ENCODE measurements at places on chromosomes 2 and 18.

- DNase-seq, result no peak
Measured at GRCh38 chr2:127170452-127171197, 49.5 kb downstream of the CYP27C1 start.

DNA sequence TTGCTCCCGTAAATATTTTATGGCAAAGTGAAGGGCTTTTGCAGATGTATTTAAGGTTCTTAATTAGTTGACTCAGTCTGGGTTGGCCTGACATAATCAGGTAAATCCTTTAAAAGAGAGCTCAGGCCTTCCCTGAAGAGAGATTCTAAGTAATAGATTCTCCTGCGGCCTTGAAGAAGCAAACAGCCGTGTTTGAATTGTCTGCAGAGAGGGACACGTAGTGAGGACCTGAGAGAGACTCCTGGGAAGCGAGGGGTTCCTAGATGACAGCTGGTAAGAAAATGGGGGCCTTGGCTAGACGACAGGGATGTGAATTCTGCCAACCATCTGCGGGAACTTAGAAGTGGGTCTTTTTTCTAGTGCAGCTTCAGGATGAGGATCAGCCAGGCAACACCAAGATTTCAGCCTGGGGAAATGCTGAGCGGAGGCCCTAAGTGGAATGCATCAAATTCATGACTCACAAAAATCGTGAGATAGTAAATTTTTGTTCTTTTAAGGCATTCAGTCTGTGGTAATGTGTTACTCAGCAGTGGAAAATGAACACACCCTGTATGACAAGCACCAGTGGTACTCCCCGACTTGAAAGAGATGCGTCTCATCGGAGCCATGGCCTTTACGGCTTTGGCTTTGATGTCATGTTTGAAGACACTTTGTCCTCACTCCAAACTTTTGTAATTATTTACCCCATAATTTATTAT is 62.1 kb upstream of the SMIM21 start:
- DNase-seq, result no peak

GRCh38 chr18:58144671-58145285 is 100.8 kb downstream of the NEDD4L start:
- DNase-seq, result no peak

DNA sequence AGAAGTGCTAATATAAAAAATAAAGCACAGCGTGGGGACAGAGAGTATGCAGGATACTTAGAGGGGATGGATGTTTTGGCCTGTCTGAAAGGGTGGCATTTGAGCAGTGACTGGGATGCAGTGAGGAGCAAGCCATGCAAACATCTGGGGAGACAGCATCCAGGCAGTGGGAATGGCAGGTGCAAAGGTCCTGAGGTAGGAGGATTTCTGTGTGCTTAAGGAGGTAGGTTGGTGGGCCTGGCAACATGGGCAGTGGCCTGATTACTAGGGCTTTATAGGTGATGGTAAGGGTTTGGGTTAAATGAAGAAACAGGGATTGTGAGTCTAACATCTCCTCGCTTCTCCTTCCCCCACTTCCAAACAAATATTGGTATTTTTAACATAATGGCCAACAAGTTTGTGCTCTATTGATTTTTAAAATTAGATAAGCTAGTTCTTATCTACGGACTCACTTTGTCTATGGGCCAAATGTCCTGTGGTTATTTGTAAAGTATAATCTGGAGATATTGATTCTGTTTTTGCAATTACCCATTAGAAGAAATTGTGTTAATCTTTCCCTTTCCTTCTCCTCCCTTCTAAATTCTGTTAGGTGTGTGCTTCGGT is 2.4 kb downstream of the AOX1 start:
- DNase-seq, result no peak

DNA sequence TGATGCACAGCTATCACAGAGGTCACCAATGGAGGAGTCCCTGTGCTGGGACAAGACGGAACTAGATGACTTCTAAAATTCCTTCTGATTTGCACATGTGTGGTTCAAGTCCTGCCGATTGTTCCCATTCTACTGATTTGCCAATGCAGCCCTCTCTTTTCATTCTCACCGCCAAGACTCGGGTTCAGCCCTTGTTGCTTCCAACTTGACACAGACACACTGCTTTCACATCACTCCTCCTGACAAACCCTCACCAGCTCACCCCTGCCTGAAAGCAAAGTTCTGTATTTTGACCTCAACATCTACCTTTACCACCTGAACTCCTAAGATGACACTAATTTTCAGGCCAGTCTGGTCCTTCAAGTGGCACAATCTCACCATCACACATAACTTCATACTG is 25.5 kb downstream of the REEP1 start:
- no peak for DNase-seq

GRCh38 chr2:62586981-62587380 is 81.0 kb upstream of the TMEM17 start:
- peak; percentile 50 for DNase-seq

- no peak for DNase-seq
Measured at GRCh38 chr2:69773206-69773605, 31.3 kb downstream of the ANXA4 start.

Measured in hematopoietic multipotent progenitor cell treated with erythropoietin and hydrocortisone succinate and interleukin-3 and kit ligand, for 6 days (in vitro differentiated cells).